ENCODE measurements at places on chromosomes 7 and 10.

DNA sequence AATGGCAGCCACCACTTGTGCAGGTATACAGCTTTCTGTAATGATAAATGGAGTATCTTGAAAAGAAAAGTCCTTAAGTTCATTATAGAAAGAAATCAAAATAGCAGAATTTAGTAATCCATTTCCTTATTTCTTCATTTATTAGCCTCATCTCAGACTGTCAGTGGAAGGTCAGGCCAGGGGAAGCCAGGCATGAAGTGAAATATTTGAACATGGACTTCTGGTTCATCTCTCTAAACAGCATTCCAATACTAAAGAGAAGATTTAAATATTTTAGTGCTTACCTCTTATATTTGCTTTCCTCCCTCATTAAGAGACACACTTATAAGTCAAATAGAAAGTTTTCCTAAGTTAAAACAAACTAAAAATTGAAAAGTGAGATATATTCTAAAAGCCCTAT, 26.8 kb downstream of the TRDMT1 start:
- DNase-seq, result no peak

GRCh38 chr7:75559355-75559975, 67.3 kb downstream of the SPDYE5 start:
- peak; percentile 34 for DNase-seq

- DNase-seq, result no peak
Observed at GRCh38 chr7:151013356-151013732, 10.9 kb downstream of the ATG9B start.

- no peak for DNase-seq
Observed at GRCh38 chr7:129188892-129189660, 643 bp downstream of the SMO start.

GRCh38 chr7:92717993-92718716, 118.2 kb downstream of the CDK6 start:
- no peak for DNase-seq

DNA sequence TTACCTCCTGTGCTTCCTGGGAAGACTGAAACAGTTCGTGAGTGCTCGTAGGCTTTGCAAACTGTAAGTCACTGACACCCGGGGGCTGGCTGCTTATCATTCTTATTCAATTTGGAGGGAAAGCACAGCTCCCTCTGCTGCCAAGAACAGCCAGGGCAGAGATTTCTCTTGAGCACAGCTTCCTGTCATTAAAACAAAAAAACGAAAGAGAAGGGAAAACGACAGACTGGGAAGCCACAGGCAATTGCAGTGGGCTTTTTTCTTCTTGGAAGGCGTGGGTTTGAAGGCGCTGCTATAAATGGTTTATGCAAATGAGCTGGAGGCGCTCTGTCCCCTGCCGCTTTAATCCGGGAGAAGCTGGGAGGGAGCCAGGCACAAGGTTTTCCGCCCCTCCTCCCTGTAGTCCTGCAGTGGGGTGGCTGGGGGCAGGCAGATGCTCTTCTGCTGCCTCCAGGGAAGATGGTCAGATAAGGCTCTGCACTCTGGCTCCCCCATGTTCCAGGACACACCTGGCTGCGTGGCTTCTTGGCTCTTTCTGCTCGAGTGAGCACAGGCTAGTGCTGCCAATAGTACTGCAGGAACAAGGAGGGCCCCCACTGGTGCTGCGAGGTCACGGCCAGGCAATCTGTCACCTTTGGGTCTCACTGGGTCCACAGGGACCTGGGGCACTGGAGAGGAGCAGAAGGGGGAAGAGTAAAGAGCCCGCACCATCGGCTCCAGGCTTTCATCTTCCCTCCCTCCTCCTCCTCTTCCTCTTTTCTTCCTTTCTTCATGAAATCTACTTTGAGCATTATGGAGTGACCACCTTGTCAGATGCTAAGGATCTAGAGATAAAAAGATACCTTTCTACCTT, 49.5 kb downstream of the NEURL1 start:
- DNase-seq, result peak; percentile 77

DNA sequence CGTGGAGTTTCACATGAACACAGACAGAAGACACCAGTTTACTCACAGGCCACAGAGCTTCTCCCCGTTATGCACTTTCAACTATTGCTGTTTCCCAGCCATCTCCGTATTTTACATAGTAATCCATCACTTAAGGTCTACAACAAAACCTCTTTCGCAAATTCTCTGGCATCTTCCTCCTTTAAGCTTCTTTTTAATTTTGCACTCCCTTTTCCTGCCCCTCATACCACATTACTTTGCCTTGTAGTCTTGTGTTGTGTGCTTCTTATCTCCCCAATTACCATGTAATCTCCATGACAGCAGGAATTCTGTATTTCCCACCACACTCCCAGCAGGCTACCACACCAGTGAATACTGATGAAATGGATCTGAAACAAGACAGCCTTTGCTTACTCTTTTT, 87.3 kb downstream of the ODAD2 start:
- no peak for DNase-seq

DNA sequence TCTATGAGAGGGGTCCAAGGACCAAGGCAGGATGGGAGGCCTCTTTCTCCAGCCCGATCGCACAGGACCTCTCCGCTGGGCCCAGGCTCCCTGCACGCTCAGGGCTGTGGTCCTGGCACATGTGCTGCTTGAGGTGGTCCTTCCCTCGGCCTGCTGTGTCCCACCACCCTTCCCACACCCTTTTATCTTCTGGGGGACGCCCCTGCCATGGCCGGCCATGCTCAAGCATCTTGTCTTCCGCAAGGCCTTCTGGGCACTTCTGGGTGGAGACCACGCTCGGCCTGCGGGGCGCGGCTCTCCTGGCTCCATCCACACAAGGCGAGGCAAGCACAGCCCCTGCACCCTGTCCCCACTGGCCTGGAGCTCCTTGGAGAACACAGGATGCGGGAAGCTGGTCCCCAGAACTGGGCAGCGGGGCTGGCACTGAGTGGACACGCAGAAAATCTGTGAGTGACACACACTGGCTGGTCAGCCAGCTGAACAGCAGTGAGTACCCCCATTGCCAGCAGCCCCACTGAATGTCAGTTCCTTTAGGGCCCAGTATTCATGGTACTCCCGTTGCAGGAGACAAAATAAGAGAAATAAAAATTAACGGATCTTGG, 115.9 kb downstream of the TCERG1L start:
- DNase-seq, result no peak

DNA sequence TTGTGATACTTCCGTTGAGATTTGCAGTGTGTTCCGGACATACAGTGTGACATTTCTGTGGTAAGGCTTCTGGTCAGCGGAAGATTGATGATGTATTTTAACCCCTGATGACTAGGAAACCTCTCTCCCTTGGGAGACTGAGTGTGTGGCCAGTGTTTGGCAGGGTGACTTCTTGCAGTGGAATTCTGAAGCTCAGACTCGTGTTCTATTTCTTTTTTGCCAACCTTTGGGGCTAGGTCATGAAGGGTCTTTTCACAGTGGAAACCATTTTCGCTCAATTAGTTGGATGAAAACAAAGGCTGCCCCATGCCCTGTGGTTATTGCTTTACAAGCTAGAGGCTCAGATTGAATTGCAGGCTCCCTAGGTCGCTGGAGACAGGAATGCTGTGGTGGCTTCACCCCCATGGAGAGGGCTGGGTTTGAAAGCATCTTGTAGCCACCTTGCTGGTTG, 288.9 kb downstream of the BBS9 start:
- DNase-seq, result no peak

DNA sequence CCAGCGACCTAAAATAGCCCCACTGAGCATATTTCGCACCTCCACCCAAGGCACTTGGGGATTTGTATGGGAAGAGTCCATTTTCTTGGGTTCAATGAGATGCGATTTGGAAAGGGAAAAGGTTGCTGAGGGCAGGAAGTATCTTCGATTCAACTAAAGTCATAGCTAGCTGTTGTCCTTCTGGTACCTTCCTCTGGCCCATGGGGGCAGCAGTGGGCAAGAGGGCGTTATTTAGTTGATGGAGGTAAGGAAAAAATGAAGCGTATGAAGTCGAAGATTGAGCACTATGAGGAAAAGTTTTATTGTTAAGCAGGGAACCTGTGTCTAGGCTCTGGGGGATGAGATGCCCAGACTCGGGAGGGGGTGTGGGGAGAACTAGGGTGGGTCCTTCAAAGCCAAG, 135.4 kb downstream of the EVX1 start:
- no peak for DNase-seq

DNA sequence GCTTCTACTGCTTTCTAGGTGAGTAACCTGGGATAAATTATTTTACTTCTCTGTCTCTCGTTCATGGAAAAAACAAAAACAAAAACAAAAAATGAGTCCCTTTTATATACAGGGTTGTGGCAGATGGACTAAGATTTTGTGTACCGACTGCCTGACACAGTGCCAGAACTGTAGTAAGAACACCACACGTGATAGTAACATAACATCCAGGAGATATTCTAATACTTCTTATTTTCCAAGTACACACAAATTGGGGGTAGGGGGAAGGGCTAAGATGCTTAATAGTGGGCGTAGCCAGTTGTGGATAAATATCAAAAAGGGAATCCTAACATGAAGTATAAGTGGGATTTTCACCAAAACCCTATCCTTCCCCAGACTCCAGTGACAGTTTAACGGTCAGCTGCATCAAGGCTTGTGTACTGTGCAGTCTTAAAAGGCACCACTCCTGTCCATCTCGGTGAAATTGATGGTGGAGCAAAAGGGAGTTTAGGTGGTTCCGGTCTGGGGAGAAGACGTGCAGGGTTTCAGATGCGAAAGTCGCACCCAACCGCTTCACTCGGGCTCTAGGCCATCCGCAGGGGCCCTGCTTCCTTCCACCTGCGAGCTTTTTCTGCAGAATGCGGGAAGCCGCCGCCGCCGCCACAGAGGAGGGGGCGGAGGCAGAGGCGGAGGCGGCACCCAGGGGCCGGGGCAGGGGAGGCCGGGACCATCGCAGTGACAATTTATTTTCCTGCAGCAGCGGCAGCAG, at the start of gene STAMBPL1:
TSS of gene STAMBPL1 (plus strand) at position 712 of the 748 bp plus-strand sequence. CDS start 21,464 bp downstream, outside the sequence.
- DNase-seq, result peak; percentile 57

DNA sequence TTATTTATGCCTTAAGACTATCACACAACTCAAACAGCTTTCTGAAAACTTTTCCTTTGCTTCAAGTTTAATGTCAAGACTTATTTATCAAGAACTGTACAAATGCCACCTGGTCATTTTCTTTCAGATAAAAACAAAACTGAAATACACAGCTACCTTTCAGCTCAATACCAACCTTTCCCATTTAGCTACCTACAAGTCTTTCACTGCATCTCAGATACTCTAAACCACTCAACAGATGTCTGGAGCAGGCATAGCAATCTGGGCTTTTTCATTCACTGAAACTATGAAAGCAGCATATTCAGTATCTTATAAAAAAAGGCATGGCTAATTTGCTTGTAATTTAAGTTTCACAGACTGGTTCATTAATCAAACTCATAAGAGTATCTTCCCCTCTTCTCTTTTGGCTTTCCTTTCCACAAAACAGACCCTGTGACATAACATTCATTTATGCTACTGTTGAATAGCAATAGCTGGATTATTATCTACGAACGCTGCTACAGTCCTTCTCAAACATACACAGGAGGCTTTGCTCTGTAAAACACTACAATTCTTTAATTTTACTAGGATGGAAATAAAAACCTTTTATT, 8.2 kb downstream of the TRA2A start:
- DNase-seq, result no peak

GRCh38 chr10:12430406-12430982, 81.1 kb downstream of the CAMK1D start:
- DNase-seq, result no peak

DNA sequence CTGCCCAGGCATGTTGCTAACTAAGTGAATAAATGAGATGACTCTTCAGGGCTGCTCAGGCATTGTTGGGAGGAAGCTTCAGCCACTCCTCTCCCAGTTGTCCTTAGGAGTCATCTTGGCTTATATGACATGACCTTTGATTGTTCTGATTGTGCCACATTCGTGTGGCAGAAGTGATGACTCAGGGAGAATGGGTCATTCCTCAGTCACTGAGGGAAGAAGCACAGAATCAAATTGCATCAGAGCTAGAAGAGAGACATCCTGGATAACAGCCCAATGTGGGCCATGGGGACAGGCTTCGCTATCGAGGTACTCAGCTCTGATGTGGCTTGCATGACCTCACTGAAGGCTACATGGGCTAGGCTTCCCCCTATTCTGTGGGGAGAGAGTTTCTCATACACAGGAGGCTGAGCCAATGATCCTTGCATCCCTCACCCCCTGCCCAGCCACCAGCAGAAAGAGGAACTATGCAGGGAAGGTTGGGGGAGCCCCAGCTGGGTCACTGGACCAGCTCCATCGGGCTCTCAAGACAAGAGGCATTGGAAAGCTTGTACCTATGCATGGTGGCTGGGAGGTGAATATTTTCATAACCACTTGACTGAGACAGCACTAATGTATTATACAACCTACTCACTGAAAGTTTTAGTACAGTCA, 6.0 kb upstream of the HMX3 start:
- no peak for DNase-seq

DNA sequence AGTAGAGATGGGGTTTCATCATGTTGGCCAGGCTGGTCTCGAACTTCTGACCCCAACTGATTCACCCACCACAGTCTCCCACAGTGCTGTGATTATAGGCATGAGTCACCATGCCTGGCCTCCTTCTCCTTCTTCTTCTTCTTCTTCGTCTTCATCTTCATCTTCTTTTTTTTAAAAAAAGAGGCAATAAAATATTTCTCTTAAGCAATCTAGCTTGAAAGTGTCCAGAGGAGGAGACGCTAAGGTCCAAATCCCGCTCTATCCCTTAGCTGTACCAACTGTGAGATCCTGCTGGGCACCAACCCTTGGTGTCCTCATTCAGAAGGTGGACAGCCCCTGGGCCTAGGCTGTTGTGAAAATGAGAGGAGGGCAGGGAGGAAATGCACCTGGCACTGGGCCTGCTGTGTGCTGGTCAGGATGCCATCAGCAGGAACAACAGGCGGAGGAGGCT, 13.9 kb upstream of the PSAP start:
- no peak for DNase-seq

DNA sequence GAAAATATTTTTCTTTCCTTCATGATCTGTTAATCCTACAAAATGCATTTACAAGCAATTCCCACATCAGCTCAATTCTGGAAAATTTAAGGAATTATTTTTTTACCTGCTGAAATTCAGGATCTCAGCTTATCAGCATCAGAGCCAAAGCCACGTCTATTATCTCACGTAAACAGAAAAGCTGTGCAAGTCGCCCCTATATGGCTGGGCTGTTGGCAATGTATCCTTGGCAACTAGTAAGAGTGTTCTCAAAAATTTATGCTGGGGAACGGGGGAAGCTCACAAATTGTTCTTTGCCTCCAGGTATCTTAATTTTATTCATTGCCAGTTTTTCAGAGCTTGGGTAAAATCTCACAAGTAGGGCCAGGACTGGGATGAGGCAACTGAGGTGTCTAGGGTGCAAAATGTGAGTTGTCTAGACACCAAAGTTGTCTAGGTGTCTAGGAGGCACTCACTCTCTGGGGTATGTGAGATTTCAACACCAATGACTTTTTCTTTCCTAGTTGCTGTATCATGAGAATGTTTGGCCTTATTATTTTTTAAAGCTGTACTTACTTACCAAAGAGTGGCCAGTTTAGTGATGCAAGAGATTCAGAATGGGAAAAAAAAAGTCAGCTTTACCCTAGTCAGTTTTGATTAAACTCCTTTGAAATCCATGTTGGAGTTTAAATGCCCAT, 5.1 kb downstream of the GSTO2 start:
- no peak for DNase-seq

- no peak for DNase-seq
Observed at GRCh38 chr10:79065091-79065551, 3.6 kb upstream of the ZMIZ1 start.

GRCh38 chr10:18875477-18875876, 173.1 kb upstream of the MALRD1 start:
- no peak for DNase-seq

All from dorsolateral prefrontal cortex (tissue), 122 donors.